ENCODE measurements at places on chromosomes 7 and 10.

GRCh38 chr7:30281791-30282190 is 2.6 kb upstream of the ZNRF2 start:
- no peak for DNase-seq

DNA sequence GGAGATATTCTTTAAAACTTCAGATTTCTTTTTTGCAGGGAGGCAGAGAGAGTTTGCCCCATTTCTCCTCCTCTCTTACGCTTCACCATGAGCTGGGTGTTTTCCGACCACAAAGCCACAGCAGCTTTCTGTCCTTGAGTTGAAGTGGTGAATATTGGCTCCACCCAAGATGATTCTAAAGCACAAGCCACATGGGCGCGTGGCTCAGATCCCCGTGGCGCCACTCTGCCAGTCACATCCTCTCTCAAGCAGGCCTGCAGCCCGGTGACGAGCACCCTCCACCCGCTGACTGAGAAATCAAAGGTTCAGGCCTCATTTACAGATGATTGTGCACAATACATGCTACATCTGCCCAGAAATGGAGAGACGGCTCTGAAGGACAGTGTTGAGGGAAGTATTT is 27.6 kb upstream of the RNF32 start:
- DNase-seq = no peak

- no peak for DNase-seq
Observed at GRCh38 chr7:28958980-28959347, 834 bp upstream of the TRIL start.

- DNase-seq = no peak
Observed at GRCh38 chr10:128934492-128934891, 532.5 kb upstream of the MGMT start.

GRCh38 chr10:505419-505818 is 184.0 kb downstream of the DIP2C start:
- no peak for DNase-seq

DNA sequence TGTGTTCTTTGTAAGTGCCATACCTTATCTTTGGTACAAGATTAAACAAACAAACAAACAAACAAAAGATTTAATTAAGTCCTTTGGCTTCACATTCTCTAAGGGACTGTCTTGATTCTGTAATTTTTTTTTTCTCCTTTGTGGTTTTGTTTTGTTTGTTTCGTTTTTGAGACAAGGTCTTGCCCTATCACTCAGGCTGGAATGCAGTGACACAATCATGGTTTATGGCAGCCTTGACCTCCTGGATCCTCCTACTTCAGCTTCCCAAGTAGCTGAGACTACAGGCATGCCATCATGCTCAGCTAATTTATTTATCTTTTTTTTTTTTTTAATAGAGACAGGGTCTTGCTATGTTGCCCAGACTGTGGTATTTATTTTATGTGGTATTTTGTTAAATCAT is 165.8 kb downstream of the LRRC4 start:
- DNase-seq = peak; percentile 81

GRCh38 chr7:116672596-116673456 is 830 bp downstream of the MET start:
- DNase-seq = peak; percentile 13

GRCh38 chr10:85642421-85643170 is 724.0 kb downstream of the GRID1 start:
- peak; percentile 30 for DNase-seq

- peak; percentile 48 for DNase-seq
Observed at GRCh38 chr7:116441534-116441933, 58.0 kb upstream of the CAV2 start.

GRCh38 chr10:110918643-110919348 is at the start of gene BBIP1:
BBIP1 (minus strand) TSS chr10:110919180; CDS start chr10:110918157, 1,023 bp downstream.
- peak; percentile 100 for DNase-seq

DNA sequence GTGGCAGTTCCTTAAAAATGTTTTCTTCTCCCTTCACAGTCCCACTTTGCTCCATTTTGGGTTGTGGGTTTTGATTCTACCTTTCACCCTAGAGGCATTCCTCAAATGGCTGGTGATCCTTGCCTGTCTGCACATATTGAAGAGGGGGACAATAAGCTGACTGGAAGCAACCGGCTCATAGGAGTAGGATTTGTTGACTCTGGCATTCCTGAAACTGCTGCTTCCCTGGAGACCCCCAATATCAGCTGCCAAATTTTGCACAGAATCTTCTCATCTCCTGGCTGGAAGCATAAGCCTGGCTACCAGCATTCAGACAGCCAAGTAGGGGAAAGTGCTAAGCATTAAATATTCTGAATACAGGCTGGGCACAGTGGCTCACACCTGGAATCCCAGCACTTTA is 53.7 kb downstream of the KIF5B start:
- no peak for DNase-seq

- no peak for DNase-seq
Observed at GRCh38 chr10:80275135-80275498, 14.3 kb downstream of the MAT1A start.

GRCh38 chr10:44963772-44964633 is 4.4 kb downstream of the RASSF4 start:
- no peak for DNase-seq

DNA sequence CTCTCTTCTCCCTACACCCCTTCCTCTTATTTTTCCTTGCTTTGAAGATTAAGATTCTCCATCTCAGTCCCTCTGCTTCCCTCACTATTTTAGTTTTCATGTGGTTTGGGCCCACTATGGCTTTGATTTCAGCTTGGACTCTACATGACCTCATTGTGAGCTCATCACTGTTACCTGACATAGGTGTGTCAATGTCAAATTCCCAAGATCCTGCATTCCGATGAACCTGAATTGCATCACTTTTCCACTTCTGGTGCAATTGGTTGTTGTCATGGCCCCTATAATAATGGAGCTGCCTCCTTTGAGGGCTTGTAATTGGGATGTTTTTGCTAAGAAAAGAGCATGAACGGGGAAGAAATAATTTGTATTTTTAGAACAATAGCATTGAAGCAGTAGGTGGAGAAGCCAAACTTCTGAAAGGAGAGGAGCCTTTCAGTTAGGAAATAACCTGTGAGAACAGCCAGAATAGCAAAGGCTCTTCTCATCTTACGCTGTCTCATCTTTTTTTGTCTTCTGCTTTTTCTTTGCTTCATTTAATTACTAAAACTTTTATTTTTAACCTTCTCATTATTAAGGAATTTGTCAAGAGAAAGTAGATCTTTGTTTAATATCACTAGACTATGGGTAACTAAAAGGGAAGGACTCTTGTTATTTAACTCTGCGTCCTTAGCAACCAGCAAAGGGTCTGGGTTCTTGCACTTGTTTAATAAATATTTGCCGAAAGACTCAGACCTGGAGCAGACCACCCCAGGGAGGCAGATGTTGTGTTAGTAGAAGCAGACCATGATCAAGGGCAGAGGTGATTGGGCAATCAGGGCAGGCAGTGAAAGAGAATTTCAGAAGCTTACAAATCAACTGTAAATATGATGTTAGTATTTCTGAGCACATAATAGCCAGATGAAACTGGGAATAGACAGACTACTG is 95.4 kb downstream of the TES start:
- no peak for DNase-seq

GRCh38 chr10:101111547-101111946 is 19.6 kb upstream of the TLX1 start:
- no peak for DNase-seq

DNA sequence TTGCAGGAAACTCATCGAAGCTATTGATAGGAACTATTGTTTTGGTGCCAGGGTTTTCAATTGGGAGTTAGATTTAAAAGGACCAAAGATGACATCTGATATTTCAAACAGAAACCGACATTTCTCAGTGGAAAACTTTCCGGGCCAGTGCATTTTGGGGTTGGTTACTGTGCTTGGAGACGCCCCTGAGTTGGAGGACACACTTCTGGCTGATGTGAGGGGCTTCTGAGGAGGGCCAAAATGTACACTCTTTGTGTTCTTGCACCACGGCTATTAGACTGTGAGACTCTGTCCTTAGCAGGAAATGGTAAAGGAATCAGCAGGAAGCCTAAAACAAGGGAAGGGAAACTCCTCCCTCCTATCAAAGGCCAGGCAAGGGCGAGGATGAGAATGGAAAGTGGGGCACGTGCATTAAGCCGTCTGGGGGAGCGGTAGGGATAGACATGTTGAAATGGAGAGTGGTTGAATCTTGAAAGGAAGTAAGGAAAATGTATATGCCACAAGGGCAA is 1.8 kb upstream of the SRGN start:
- peak; percentile 71 for DNase-seq

- no peak for DNase-seq
Observed at GRCh38 chr7:74248156-74248555, 6.0 kb downstream of the RFC2 start.

- DNase-seq = no peak
Observed at GRCh38 chr10:43082087-43082486, 5.2 kb downstream of the RET start.

GRCh38 chr10:96390460-96390864 is 31.7 kb upstream of the OPALIN start:
- DNase-seq = no peak

- no peak for DNase-seq
Observed at GRCh38 chr10:28777911-28778310, 100.6 kb downstream of the BAMBI start.

DNA sequence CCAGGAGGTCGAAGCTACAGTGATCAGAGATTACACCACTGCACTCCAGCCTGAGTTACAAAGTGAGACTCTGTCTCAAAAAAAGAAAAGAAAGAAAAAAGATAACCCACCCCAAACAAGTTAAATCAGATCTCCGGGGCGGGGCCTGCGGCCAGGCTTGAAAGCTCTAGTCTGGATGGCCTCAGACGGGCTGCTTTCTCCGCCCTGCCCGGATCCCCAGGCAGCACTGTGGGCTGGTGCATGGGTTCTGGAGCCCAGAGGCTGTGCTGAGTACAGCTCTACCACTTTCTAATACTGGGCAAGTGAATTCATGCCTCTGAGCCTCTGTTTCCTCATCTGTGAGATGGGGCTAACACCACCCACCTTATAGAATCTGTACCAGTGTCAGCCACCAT is 83.7 kb downstream of the ZMIZ1 start:
- no peak for DNase-seq

GRCh38 chr7:121494516-121494915 is 98.4 kb upstream of the FAM3C start:
- DNase-seq = no peak

GRCh38 chr7:136874393-136875032 is 6.1 kb downstream of the CHRM2 start:
- DNase-seq = peak; percentile 29

GRCh38 chr10:99827936-99828335 is 45.5 kb downstream of the ABCC2 start:
- peak; percentile 35 for DNase-seq

- peak; percentile 74 for DNase-seq
Observed at GRCh38 chr10:29646238-29646902, 11.6 kb upstream of the SVIL start.

DNA sequence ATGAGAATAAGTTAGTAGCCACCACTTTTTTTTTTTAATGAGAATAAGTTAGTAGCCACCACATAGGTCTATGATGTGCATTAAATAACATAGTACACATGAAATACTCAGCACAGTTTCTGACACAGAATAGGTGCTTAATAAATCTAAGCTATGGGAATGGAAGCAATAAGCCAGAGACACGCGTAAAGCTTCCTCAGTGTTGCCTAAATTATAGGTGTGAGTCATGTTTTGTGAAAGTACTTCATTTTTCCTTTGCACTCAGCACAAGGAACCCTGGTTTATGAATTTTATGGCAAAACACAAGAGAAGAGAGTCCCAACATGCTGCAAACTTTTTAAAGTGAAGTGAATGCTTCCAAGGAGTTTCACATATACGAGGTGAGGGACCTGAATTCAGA is 267.4 kb downstream of the RNLS start:
- DNase-seq = no peak

GRCh38 chr10:8586504-8586903 is 532.0 kb downstream of the GATA3 start:
- DNase-seq = no peak

DNA sequence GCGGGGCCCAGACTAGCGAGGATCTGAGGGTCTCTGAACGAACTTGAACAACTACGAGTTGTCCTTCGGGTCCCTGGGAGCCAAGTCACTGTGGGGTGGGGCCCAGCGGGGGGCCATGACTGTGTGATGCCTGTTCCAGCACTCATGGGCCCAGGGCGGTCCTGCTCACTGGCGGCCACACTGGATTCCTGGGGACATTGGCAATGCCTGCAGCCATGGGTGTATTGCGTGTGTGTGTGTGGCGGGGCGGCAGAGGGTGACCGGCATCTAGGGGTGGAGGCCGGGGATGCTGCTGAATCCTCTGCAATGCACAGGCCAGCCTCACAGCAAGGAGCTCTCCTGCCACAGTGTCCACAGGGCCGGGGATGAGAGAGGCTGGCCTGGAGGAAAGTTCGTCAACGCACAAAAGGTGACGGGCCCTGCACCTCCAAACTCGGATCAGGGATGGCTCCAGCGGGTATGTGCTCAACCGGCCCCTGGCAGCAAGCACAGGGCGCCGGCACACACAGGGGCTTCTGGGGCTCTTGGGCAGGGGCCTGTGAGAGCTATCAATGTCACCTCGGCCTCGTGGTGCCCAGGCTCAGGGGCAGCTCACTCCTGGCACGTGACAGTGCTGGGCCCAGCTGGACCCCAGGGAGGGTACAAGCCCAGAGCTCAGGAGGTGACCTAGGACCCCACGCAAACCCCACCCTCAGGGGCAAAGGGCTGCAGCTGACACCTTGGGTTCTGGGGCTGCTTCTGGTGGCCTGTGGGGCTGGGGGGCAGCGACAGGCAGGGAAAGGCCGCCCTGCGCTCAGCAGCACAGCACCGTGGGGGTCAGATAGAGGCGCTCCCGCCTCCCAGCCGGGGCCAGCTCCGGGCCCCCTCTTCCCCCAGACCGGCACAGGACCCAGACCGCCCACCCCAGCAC is 27.9 kb downstream of the PAPOLB start:
- DNase-seq = no peak

- no peak for DNase-seq
Observed at GRCh38 chr7:71348821-71349681, 217.1 kb downstream of the GALNT17 start.

DNA sequence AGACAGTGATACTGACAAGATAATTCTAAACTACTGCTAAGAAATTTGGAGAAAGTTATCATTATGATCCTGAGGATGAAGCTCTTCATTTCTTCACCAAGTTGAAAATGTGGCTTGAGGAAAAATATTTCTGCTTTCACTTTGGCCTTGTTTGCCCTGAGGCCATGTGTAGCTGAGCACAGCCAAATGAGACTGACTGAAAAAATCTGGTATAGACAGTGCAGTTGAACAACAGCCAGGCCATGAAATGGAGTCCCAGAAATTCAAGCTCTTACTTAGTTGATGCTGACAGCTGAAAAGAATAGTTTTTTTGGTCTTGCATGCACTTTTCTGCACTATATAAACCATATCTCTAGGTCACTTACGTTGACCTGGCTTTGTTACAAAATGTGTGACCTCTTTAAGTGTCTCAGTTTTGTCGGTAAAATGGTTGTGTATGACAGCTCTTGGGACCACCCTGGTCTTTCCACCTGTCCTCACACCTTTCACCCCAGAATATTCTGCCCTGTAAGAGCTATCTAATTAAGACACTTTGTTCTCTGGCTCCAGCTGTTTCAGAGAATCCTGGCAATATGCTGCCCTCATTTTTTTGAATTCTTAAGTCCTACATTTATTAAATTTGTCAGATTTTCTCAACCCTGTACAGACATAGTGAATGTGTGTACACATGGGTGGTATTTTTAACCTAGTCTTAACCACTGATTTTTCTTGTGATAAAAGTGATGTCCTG is 91.3 kb downstream of the CD36 start:
- DNase-seq = peak; percentile 44

Measured in fibroblast of pulmonary artery (primary cell).